Fibroblast of upper back skin (primary cell): ENCODE measurements at places on chromosomes 12 and 14.

GRCh38 chr14:30874999-30875787, 834 bp downstream of the COCH start:
- no peak for DNase-seq

DNA sequence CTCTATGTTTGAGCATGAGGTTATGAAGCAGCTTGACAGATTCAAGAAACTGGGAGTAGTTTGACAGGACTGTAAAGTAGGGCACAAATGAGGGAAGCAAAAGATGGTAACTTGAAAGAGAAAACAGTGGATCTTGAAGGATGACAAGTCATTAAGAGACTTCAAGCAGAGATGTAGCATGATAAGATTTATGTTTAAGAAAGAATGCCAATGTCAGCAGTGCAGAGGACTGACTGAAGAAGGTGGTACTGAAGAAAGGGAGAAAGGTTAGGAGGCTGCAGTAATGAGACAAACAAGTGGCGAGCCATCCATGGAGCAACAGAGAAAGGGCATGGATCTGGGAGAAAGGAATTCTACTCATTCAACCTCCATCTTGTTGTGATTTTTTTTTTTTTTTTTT, 120.2 kb upstream of the RAP1B start:
- no peak for DNase-seq

GRCh38 chr12:29739279-29739991, 44.3 kb downstream of the TMTC1 start:
- no peak for DNase-seq

GRCh38 chr12:24554612-24555295, 394.1 kb downstream of the BCAT1 start:
- no peak for DNase-seq

DNA sequence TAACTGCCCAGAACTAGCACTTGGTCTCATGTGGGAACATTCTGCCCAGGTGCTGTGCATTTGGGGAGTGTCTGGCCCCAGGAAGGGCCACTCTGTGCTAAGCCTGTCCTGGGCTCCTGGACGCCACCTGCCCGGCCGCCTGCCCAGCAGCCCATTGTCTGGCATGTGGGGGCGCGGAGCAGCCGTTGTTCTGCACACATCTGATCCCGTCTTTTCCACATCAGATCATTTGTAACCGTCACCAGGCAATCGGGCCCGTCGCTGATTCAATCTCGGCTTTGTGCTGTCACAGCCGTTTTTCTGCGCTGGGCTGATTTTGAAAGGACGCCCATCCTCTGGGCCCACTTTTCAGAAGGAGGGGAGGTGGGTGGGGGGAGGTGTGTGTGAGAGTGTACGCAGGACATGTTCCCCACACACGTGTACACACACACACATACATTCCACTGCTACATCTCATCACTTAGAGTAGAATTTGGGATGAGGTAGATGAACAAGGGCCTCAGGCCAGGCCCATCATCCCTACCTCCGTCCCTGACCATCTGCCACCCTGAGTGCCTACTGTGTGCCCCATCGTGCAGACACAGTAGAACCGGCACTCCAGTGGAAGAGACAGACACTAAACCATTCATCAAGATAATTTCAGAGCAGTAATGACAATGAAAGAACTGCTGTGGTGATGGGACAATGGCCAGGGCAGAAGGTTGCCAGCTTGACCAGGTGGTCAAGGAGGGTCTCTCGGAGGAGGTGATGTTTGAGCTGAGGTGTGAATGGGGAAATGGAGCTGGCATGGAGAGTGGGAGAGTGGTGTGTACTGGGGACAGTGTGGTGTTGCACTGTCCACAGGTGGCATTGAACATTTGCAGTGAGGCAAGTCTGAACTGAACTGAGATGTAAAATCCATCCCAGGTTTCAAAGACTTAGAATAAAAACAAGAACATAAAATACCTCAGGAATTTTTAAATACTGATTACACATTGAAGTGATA, 19.0 kb downstream of the FAM222A start:
- DNase-seq, result no peak

- DNase-seq, result no peak
Observed at GRCh38 chr12:89185889-89186288, 166.4 kb downstream of the DUSP6 start.

DNA sequence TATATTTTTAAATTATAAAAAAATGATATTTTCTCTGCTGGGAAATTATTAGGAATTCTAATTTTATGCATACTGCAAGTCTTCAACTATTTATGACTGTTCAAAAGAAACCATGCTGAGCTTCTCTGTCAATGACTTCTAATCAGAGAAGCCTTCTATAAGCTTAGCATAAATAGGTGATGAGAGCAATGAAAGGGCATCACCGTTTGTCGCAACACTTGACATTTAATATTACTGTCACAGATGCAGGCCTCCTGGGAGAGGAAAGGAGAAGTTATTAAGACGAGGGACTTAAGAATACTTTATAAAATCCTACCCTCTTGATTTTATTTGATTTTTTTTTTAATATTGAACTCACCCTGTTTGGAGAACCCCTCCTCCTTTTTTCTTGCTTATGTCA, 69.8 kb downstream of the CAPZA3 start:
- DNase-seq, result no peak

GRCh38 chr12:14514946-14515345, 52.7 kb downstream of the PLBD1 start:
- no peak for DNase-seq

GRCh38 chr12:18139989-18140596, 50.1 kb upstream of the RERGL start:
- DNase-seq, result peak; percentile 42

DNA sequence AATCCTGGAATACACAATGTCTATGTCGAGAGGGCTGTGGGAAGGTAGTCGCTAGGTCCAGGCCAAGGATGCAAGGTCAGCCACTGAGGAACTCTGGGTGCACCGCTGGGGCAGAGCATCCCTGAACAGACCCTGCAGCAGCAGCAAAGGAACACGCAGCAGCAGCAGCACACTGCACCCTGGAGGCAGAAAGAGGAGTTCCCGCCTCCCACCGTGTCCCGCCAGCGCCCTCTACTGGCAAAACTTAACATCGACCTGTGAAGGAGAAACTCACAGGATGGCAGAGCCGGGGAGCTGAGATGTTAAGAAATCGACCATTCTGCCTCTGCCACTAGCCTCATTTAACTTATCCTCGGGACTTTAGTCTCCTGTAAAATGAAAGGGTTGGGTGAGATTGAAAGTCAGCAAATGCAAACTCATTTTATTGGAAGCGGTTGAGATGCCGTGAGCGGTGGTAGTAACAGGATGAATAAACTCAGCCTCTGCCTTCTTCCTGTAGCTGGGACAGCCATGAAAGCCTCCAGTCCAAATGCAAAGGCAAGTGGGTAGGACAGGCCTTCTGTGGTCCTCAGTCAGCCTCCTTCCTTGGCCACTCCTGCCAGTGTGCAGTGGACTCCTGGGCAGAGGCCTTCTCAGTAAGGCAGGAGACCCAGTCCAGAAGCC, 45.6 kb downstream of the STAB2 start:
- peak; percentile 48 for DNase-seq

GRCh38 chr12:56896082-56896481, 38.1 kb downstream of the SDR9C7 start:
- no peak for DNase-seq

- peak; percentile 44 for DNase-seq
Observed at GRCh38 chr14:99258876-99259726, 12.9 kb downstream of the BCL11B start.

DNA sequence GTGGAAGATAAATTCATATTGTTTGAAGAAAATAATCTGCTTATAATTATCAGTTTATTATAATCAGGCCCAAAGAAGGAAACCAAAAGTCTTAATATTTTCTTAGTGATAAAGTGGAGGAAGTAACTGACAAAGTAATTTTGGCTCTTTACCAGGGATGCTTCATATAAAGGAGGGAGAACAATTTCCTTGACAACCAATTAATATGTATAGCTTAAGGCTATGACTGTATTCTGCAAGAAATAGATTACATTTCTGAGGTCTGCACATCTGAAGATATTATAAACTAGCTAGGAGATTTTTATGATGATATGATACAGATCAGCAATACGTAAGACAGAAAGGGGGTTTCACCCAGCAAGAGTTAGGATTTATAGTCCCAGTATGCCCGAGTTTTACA, 90.8 kb downstream of the BICD1 start:
- peak; percentile 42 for DNase-seq

- no peak for DNase-seq
Observed at GRCh38 chr14:101462726-101463565, 98.3 kb upstream of the DIO3 start.

DNA sequence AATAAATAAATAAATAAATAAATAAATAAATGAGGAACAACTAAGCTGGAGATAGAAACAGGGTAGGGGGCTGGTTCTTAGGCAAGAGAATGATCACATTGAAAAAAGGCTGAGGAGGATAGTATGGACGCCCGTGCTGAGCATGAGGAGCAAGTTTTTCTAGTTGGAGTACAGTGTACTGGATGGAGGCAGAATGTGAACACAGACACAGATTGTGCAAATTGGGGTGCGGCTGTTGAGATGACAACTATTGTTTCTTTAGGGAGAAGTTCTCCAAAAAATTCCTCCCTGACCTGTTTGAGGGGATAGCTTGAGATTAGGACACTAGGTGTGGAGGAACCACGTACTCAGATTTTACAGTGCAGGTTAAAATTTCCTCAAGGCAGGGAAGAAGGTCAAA, 979 bp upstream of the BIN2 start:
- no peak for DNase-seq

GRCh38 chr12:64395739-64396138, 5.2 kb upstream of the C12orf56 start:
- no peak for DNase-seq

DNA sequence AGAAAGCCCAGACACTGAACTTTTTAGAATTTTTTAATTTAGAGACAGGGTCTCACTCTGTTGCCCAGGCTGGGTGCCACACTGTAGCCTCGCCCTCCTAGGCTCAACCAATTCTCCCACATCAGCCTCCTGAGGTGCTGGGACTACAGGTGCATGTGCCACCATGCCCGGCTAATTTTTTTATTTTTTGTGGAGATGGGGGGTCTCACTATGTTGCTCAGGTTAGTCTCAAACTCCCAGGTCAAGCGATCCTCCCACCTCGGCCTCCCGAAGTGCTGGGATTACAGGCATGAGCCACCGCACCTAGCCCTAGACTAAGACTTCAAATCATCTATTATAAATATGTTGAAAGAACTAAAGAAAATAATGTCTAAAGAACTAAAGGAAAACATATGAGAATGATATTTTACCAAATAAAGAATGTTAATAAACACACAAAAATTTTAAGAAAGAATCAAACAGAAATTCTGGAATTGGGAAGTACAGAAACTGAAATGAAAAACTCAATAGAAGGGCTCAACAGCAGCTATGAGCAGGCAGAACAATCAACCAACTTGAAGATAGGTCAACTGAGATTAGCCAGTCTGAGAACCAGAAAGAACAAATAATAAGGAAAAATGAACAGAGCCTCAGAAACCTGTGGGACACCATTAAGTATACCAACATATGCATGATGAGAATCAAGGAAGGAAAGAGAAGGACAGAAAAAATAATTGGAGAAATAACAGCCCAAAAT, 26.2 kb upstream of the AP4S1 start:
- no peak for DNase-seq

DNA sequence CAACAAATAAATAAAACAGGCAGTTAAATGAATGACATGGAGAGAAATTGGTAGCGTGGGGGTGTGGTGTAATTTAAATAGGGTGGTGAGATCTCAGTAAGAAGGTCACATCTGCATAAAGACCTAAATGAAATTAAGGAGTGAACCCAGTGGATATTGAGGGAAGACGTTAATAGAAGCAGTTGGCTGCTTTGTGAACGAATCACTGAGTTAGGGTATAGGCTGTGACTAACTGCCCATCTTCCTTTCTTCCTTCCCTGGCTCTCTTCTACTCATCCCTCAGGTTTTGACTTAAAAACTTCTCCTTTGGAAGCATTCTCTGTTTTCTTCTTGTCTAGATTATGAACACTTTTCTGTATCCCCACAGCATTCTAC, 64.7 kb downstream of the BTG1 start:
- DNase-seq, result peak; percentile 59

- DNase-seq, result peak; percentile 56
Observed at GRCh38 chr14:91380610-91381371, 36.8 kb downstream of the CCDC88C start.

DNA sequence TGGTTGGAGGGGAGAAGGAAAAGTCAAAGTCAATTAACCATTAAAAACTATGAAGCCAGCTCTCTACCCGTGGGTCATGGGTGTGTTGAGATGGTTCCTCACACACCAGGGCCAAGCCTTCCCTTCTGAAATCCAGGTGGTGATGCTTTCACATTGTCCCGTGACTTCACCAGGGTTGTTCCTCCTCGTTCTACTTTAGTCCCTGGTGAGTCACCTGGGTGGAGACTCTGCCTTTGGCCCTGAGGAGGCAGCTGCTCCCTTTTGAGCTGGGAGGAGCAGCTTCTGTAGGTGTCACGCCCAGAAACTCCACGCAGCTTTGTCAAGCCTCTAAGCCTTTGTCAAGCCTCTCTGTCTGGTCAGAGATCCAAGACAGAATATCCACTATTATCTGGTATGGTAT, 348.3 kb downstream of the BMP4 start:
- DNase-seq, result no peak

GRCh38 chr14:79473651-79474050, 737.7 kb downstream of the DIO2 start:
- no peak for DNase-seq

- peak; percentile 78 for DNase-seq
Observed at GRCh38 chr12:124428136-124428791, 133.4 kb downstream of the RFLNA start.

DNA sequence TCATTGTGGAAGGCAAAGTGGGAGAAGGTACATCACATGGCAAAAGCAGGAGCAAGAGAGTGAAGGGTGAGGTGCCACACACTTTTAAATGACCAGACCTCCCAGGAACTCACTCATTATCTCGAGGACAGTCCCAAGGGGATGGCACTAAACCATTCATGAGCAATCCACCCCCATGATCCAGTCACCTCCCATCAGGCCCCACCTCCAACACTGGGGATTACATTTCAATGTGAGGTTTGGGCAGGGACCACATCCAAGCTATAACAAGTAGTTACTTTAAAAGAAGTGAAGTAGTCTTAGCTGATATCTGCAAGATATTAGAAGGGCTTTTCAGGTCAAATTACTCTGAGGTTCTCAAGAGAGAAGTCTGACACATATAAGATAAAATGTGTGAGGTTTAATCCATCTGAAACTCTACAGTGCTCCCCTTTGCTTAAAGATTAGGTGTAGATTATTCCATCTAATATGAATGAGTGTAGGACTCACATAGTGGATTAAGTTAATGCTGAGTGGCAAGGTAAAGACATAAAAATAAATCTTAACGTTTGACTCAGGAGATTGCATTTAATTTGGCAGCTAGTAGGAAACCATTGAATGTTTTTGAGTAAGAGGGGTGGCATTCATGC, 130.8 kb downstream of the TMX1 start:
- DNase-seq, result peak; percentile 54
